Stimulated activated CD8-positive, alpha-beta memory T cell treated with anti-CD3 and anti-CD28 coated beads, Interleukin-4, amount 100 ng/mL, for 4 hours (primary cell): ENCODE measurements at places on chromosomes 12 and 14.

DNA sequence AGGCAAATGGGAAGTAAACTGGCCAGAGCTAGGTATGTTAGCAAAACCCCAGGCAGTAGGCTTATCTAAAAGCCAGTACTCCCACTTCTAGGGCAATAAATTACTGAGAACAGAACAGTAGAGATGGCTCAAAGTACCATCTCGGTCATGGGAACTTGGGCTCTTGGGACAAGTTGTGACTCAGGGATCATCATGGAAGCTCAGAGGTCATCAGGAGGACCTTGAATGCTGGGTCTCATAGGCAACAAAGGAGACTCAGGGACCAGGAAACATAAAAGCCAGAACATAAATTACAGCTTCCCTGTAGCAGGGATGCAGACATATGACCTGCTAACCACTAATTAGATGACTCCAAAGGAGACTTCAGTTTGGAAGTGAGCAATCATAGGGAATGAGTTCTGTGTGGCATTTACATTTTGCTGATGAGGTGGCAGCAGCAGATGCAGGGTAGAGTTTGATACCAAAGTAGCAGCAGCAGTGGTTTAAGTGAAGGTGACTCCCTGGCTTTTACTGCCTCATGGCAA is 97.6 kb upstream of the SCAF11 start:
- no peak for DNase-seq

DNA sequence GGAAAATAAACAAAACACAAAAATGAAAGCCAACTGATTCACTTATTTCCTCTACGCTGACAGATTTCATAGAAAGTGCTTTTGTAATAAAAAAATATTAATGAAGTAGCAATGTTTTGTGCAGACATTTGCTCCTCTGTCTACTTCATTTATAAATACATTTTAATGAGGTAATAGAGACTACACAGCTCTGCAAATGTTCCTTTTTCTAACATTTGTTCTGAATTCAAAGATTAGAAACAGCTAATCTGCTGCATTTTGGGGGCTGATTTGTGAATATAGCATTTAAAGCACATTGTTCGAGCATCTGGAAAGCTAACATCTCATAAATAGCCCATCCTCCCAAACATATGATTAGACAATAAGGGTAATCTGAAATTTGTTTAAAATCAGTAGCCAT is 97.8 kb downstream of the PRKD1 start:
- no peak for DNase-seq

DNA sequence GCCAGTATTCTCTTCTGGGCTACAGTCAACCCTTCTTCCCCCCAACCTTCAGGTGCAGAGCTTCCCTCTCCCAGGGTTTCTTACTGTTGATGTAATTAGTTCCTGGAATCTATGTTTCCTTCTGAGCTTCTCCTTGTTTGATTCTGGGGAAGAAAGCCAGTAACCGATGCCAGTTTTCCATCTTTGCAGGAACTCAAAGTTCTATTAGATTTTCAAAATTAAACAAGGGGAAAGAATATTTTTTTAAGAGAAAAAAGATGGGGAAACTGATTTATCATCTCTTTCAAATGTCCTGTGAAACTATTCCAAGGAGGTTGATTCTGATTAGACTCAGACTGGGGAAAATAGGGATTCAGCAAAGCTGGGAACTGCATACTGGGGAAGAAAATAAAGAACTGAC is 17.9 kb upstream of the FAM234B start:
- DNase-seq = no peak

DNA sequence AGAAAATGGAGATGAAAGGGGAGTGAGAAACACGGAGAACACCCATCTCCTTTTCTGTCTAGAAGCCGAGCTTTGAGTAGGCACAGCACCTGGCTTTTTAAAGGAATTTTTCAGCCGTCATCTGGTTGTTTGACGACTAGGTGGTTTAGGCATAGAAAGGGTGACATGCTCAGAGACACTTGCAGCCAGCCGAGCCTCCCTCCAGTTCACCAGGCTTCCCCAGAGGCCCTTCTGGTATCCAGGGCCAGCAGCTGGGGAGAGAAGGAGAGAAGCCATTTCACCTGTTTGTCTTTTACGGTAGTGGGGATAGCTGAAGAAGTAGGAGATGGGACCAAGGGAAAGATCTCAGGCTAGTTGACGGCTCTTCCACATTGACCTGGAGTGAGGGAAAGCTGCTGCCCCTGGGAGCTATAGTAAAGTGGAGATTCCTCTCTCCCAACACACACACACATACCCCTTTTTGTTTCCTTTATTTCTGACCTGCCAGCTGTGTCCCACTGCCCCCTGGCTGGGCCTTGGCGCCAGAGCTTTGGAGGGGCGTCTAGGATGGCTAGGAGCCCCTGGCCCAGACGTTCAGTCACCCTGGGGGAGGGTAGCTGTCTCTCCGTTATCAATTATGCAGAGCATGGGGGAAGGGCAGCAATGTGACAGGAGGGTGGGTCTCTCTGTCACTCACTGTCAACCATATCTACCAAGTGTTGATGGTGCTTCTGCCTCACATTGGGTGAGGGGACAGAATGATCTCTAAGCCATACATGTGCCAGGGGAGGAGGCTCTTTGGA is 5.5 kb downstream of the MAP3K12 start:
- DNase-seq = no peak

DNA sequence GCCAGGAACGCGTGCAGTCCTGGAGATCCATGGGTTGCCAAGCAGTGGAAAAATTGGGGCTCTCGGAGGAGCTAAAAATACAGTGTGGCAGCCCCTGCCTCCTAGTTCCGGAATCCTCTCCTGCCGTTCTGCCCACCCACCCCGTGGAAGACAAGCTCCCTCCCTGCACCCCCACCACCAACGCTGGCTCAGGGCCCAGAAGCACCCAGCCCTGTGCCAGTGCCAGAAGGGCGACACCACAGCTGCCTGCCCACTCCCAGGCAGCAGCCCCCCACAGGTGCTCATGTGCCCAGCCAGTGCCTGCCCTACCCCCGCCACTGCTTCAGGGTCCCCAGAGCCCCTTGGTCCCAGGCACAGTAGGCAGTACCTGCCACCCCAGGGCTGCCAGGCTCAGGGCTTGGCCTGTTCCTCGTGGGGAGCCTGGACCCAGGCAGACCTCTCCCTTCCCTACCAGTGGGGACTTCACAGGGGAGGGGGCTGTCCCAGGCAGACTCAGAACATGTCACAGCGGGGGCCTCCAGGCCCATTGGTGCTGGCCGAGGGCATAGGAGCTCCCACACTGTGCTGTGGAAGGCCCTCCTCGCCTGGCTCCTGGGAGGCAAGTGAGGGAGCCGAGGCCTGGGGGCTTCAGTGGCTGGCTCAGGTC is 7.4 kb downstream of the INF2 start:
- no peak for DNase-seq
